ENCODE measurements at places on chromosomes 7 and 10.
A peak's percentile ranks its signal among the peaks of the same experiment; 100 is the strongest.

DNA sequence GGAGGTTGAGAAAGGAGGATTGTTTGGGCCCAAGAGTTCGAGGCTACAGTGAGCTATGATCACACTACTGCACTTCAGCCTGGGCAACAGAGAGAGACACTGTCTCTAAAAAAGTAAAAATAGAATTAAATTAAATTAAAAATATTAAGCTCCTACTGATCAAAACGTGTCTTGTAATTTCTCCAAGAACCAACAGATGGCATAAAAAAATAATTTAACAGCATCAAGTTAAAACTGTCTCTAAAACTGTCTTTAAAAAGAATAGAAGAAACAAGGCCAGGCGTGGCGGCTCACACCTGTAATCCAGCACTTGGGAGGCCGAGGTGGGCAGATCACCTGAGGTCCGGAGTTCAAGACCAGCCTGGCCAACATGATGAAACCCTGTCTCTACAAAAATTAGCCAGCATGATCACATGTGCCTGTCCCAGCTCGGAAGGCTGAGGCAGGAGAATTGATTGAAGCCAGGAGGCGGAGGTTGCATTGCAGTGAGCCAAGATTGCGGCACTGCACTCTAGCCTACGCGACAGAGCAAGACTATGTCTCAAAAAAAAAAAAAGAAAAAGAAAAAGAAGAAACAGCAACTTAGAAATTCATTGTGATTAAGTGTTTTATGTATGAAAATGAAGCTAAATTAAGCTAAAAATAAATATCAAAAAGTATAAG lies 24.5 kb downstream of the MTPAP start:
- DNase-seq: no peak

- no peak for DNase-seq
Measured at GRCh38 chr7:98217623-98218582, 6.7 kb downstream of the BHLHA15 start.

- no peak for DNase-seq
Measured at GRCh38 chr7:158033196-158033595, 554.4 kb downstream of the PTPRN2 start.

GRCh38 chr7:155701972-155702544 lies 57.6 kb downstream of the RBM33 start:
- no peak for DNase-seq

- peak; percentile 78 for DNase-seq
Measured at GRCh38 chr7:51162724-51163329, 153.8 kb downstream of the COBL start.

GRCh38 chr7:132191418-132191817 lies 384.9 kb downstream of the PLXNA4 start:
- DNase-seq: no peak

DNA sequence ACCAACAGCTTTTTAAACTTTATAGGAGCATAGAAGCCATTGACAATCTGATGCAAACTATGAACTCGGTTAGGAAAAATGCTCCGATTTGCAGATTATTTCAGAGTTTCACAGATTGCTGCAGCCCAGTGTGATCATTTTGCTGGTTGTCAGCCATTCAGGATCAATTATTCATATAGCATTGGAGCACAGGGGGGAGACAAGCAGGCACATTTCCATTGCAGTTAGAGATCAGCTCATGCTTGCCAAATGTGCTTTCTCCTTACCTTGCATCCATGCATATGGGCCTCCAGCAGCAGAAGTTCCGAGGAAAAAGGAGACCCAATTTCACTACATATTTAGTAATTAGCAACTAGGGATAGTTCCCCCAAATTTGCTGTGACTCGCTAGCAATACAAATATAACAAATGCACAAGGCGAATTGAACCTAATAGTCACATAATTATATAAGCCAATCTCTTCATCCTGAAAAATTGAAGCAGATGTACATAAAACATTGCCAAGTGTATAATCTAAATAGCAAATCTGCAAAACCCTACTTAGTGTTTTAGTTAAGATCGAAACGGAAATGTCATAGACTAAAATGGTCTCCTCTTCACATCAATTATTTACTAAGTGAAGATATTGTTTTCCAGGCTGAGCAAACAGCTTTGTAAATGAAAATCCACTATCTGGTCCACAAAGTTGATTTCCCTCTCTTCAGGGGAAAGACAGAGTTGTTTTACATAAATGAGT lies 49.5 kb upstream of the RSU1 start:
- no peak for DNase-seq

DNA sequence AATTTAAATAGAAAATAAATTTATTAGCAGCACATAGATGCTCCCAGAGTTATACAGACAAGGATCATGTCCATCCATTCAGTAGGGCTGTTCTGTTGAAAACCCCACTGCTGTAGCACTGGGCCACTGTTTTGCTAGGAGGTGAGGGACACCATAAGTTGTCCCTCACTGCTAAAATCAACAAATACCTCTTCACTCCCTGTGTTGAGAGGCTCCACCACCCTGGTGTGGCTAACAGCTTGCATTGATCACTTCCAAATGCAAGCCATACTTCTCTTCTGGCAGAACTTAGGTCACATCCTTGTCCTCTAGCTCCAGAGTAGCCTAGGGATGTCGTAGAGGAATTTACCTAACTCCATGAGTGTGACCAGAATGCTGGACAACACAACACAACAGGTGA lies 55.4 kb downstream of the MDFIC start:
- DNase-seq: no peak

DNA sequence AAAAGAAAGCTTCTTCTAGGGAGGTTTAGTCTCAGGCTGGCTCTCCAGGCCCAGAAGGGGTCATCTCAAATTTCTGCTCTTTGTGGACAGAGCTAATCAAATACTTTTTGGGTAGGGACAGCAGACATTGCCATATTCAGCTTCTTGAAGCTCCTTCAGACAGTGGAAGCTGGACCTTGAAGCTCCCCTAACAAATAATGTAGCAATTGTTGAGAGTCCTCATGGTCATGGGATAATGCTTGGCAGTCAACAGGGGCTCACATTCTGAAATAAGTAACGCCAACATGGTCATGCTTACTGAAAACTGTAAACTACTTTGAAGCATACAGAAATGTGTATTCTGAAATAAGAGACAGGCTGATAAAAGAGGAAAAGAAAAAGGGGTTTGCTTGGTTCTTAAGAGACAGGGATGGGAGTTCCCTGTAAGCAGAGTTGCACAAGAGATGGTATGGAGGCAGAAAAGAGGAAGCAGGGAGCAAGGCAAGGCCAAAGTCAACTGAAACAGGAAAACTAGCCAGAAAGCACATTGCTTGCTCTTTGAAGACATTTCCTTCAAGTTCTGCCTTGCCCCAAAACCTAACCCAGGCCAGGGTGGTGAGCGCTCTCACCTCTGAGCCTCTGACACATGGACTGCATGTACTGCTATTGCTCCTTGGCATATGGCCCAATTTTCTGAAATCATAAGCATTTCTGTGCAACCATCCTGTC lies 53.1 kb upstream of the KMT2E start:
- DNase-seq: no peak

DNA sequence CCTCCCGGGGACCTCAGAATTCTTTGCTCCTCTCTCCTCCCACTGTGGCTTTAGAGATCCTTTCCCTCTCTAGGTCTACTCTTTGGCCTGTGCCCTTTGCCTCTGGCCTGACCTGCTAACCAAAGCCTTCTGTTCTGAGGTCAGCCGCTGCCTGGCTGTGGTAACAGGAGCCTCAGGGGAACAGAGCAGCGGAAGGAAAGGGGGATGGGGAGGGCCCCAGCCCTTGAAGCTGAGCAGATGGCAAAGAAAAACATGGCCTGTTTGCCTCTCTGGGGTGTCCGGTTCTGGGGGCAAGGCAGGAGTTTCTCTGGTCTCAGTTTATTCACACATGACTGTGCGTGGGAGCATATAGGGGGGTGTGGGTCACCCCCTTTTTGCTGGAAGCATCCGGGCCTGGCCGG lies 28.2 kb downstream of the COL26A1 start:
- peak; percentile 32 for DNase-seq

GRCh38 chr10:107434201-107434600 lies 269.7 kb upstream of the SORCS1 start:
- no peak for DNase-seq
